Uterus (tissue), 4 donors: ENCODE measurements at places on chromosomes 6 and 20. TPM values are rescaled to one million over a fixed set of nuclear protein-coding genes. Genes with fewer than 3 reads are reported as not detected.

Gene RGS17
- total RNA-seq: 0.88 TPM

Gene FRS3
- total RNA-seq: 3.2 TPM

DNA sequence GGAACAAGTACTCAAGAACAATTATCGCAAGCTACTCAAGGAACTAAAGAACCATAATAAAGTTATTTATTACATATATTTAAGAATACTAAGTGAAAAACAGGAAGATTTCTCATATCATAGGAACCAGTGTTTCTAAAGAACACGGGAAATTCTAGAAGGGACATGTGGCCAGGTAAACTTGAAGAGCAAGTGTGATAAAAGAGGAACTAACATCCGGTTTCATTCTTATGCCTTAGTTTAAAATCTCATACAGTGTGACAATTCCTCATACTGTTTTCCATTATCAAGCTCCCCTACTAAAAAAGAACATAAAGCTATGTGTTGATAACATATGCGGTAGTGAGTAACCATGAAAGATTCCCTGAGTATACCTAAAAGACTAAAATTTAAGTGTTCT, 163.5 kb upstream of the SHLD1 start:
- DNase-seq: no peak

- no peak for DNase-seq
Observed at GRCh38 chr20:32496811-32497533, 88.2 kb downstream of the NOL4L start.
